ENCODE measurements at places on chromosomes 3 and 15. TPM values are rescaled to one million over a fixed set of nuclear protein-coding genes. Genes with fewer than 3 reads are reported as not detected.

GABPB1 gene
- polyA plus RNA-seq, result 42.3 TPM

FAM174B gene
- 22.9 TPM for polyA plus RNA-seq

BFSP2 gene
- polyA plus RNA-seq, result not detected

ARHGAP31 gene
- polyA plus RNA-seq, result 20.1 TPM

SNX22 gene
- 0.18 TPM for polyA plus RNA-seq

TRPM1 gene
- 0.54 TPM for polyA plus RNA-seq

NPAP1 gene
- not detected for polyA plus RNA-seq

TRIM42 gene
- polyA plus RNA-seq, result not detected

MYO5A gene
- 28.8 TPM for polyA plus RNA-seq

NMNAT3 gene
- polyA plus RNA-seq, result 1.1 TPM

Measured in endothelial cell of umbilical vein (primary cell).